Left colon (tissue), 2 donors: ENCODE measurements at places on chromosomes 3 and 15.

GRCh38 chr3:81245043-81245442 is 516.4 kb downstream of the GBE1 start:
- DNase-seq: no peak

- no peak for DNase-seq
These were observed 59.7 kb downstream of the ATP2B2 start for GRCh38 chr3:10445561-10446175.

GRCh38 chr3:28188686-28189085 is 52.7 kb upstream of the CMC1 start:
- DNase-seq: no peak

DNA sequence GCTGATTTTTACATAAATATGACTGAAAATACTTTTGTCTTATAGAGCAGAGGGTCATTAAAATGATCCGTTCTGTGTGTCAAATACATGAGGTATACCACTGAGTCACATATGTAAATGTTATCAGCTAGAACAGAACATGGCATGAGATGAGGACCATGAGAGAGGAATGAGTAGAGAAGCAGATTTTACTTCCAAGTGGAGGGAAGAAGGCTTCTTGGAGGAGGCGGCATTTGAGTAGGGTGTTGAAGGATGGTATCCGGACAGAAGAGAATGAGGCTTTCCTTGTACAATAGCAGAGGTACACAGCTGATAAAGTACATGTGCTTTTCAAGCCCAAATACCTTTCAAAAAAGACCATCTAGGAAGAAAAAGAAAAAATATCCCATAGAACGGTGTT is 4.8 kb downstream of the LIPC start:
- DNase-seq: no peak

- no peak for DNase-seq
These were observed 43.7 kb downstream of the STAG1 start for GRCh38 chr3:136708333-136708985.

GRCh38 chr3:65732051-65732935 is 306.4 kb downstream of the MAGI1 start:
- no peak for DNase-seq

DNA sequence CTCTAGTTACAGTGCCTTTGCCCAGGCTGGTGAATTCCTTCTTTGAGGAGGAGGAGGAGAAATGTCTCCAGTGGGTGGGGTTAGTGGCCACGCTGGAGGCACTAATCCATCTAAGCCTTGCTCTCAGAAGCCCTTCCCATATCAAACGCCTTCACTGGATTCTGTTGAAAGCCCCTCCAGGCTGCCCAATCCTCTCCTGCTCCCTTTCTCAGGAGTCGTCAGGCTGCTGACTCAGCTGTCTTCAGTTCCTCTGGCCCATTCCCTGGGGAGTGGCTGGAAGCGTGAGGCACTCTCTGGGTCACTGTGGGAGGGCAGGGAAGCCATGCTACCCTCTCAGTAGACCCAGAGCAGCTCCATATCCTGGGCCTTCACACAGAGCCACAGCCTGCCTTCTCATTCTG is 2.7 kb downstream of the AP2M1 start:
- no peak for DNase-seq
